HuH-7 (cell line): ENCODE measurements at places on chromosomes 2 and 18.

GRCh38 chr2:64348386-64349130, 105.4 kb upstream of the LGALSL start:
- no peak for DNase-seq

- DNase-seq = peak; percentile 85
These were observed at the start of gene MGAT4A for GRCh38 chr2:98731041-98731893. MGAT4A (minus strand) TSS chr2:98731132; CDS start chr2:98726332, 4,800 bp downstream.

- DNase-seq = no peak
These were observed 226.3 kb upstream of the SPOPL start for GRCh38 chr2:138275292-138275690.

DNA sequence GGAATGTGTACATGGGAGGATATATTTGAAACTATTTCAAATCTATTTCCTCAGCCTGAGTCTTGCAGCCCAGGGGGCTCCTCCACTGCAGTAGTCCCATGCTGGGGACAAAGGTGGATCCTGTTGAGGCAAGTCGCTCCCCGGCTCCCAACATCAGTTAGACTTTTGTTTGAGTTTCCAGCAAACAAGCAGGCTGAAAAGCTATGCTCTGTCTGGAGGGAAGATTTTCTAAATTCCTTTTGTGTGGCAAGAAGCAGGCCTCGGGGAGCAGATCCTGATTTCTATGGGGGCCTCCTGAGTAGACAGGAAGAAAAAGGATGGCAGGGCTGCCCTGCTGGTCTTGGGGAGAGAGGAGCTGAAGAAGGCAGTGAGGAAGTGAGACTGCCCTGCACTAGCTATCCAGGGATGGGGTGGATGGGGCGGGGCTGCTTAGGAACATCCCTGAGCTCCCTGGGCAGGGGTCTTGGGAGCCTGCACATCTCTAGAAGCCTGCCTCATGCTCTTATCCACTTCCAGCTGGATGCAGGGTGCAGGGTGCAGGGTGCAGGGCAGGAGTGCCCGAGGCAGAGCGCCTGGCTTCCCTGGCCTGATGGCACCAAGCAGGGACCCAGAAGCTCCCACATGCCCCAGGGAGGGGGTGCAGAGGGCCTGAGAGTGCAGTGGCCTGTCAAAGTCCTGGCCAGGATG, 6.0 kb upstream of the CIB4 start:
- DNase-seq = no peak

- no peak for DNase-seq
These were observed 62.7 kb downstream of the HPCAL1 start for GRCh38 chr2:10365412-10365811.

DNA sequence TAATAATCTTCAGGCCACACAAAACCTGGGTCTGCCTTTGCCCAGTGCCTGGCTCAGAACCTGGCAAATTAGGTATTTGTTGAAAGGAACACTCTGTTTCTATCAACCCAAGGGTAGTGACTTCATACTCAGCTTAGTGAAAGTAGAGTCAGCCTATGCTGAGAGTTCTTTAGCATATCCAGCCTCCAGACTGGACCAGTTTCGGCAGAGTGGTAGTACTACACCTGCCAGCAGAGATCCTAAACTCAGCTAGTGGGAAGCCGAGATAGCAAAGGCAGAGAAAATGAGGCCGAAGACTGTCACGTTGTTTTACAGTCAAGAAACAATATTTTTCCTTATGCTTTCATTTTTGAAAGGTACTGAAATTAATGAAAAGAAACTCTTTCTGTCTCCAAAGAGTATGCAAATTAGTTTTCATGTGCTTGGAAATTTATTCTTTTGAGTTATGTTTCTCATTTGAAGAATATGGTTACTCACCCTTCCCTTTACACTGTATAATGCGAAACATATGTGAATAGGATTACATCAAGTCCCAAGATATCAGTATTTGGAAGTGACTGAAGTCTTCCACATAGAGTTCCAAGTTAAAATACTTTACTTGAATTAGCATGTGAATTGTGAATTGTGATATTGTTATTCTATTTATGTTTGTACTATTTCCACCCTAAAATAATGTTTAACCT, 52.2 kb upstream of the UGP2 start:
- no peak for DNase-seq

DNA sequence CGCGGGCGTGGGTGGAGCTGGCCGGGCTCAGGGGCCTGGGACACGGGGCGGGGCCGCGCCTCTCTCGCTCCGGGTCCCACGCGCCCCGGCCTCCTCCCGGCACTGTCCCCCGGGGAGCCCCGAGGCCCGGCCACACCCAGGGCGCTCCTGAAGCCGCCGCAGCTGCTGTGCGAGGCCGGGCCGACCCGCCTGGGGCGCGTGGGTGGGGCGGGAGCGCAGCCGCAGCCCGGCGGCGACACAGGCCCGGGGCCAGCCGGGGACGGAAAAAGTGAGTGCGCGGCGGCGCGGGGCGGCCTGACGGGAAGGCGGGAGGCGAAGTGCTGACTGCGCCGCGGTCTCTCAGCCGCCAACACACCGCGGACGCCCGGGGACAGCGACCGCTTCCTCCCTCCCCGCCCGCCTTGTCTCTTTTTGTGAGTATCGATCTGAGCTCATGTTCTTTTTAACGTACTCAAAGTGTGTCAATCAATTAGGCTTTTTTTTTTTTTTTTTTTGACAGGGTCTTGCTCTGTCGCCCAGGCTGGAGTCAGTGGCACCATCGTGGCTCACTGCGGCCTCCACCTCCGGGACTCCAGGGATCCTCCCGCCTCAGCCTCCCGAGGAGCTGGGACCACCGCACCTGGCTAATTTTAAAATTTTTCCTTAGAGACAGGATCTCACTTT, 14.5 kb downstream of the PDCD1 start:
- DNase-seq = peak; percentile 55

GRCh38 chr2:19238440-19239060, 119.9 kb downstream of the OSR1 start:
- no peak for DNase-seq

- no peak for DNase-seq
These were observed 220.1 kb upstream of the TMEFF2 start for GRCh38 chr2:192414794-192415193.

- DNase-seq = peak; percentile 64
These were observed 63.0 kb upstream of the TWIST2 start for GRCh38 chr2:238784671-238785527.

DNA sequence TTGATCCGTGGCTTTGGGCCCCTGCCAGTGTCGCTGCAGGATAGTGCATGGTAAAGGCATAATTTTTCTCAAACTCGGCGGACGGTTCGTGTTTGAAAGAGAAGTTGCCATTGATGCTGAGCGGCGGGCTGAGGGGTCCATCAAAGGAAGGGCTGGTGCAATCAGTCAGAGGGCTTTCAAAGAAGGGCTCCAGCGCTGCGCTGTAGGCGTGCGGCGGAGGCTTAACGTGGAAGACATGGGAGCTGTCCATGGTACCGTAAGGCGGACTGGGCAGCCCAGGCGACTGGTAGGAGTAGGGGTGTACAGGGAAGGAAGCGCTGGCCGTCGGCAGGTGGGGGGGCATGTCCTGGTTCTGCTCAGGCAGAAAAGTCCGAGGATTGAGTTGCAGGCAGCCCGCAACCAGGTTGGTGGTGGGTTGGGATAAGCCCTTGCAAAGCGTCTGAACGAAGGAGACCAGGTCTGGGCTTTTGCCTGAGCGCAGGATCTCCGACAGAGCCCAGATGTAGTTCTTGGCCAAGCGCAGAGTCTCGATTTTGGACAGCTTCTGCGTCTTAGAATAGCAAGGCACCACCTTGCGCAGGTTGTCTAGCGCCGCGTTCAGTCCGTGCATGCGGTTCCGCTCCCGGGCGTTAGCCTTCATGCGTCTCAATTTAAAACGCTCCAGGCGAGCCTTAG, 2.3 kb downstream of the NEUROD1 start:
- peak; percentile 75 for DNase-seq

GRCh38 chr2:240300261-240300821, 135.1 kb upstream of the GPC1 start:
- DNase-seq = no peak

GRCh38 chr2:105732955-105733607, 11.6 kb upstream of the NCK2 start:
- no peak for DNase-seq

GRCh38 chr2:29052807-29053206, 21.5 kb downstream of the PCARE start:
- DNase-seq = no peak

DNA sequence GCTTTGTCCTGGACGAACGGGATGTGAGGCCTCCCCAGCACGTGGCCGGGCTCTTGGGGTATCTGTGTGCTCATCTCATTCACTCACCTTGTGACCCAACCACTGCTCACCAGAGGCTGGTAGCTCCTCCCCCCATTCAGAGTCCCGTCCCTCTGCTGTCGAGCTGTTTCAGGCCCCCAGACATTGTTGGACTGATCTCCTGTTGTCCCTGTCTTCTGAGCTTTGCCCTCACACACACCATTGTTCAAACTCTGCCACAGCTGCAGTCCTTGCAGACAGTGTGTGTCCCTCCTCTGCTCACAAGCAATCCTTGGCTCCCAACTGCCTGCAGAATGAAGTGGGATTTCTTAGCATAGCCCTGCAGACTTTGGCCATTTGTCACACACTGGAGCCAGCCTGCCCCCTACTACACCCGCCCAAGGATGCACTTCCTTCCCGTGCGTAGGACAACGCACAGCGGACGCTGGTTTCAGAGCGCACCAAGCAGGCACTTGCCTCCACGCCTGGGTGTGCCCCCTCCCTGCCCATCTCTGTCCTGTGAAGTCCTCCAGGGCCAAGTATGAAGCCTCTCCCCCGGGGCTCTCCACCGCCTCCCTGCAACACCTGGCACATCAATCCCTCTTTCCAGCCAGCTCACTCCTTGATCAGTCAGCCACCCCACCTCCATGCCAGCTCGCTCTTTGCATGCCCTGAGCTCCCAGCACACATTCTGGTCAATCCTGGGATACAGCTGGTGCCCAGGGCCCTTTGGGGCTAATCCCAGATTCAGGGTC, 16.5 kb upstream of the PRLH start:
- DNase-seq = no peak

DNA sequence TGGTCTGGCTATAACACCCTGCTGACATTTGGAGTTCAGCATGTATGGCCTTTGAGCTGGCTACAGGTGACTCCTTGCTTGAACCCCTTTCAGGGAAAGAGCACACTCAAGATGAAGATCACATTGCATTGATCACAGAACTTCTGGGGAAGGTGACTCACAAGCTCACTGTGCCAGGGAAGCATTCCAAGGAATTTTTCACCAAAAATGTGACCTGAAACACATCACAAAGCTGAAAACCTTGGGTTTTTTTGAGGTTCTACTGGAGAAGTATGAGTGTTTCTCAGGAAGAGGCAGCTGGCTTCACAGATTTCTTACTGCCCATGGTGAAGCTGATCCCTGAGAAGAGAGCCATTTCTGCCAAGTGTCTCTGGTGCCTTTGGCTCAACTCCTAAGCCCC, 879.0 kb downstream of the CBLN2 start:
- no peak for DNase-seq

DNA sequence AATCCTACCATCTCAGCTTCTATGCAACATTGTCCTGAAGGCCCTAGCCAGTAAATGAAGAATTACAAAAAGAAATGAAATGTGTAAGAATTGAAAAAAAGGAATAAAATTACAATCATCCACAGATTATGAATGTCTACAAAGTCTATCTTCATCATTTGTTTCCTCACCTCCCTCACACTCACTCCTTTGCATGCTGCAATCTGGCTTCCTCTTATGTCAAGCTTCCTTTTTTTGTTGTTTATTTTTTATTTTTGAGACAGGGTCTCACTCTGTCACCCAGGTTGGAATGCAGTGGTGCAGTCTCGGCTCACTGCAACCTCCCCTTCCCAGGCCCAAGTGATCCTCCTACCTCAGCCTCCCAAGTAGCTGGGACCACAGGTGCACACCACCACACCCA, 129.0 kb downstream of the CABYR start:
- no peak for DNase-seq

- DNase-seq = no peak
These were observed 135.0 kb downstream of the SMAD7 start for GRCh38 chr18:48815581-48816324.

DNA sequence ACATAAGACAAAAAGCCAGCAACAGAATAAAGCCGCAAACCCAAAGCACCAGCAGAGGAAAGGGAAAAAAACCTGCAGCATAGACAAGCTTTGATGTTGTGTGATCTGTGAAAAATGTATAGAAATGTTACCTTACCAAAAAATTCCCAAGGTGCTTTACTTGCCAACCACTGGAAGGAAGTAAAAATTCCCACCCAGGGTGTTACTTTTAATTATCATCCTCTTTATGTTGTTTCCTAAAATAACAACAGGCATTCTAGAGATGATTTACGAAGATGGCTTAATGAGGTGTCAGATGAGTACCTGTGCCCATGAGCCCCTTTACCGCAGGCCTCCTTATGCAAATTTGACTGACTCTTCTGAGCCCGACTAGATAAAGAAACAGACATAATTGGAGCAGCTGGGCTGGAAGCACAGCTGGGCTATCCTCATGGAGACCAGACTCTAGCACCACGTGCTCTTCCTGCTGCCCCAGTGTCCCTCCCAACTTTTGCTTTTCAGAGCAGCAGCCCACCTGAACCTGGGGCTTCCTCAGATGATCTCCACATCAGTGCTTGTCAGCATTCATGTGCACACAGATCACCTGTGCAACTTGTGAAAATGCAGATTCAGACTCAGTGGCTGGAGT, 41.5 kb downstream of the SRSF7 start:
- no peak for DNase-seq

GRCh38 chr2:445896-446295, 158.0 kb upstream of the ALKAL2 start:
- DNase-seq = no peak

DNA sequence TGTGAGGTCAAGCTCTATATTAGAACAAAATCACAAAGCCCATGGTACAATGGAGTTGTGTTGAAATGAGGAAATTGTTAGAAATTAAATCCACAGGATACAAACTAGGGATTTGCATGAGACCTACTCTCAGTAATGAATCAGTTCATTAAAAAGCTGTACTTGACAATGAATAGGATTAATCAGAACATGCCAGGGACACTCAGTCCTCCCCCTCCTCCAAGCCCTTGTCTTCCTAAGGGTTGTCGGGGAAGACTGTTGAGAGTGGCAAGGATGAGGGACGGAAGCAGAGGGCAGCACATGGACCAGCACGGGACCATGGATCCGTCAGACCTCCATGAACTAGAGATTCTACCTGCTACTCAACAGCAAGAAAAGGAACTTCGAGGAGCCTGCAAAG, 39.8 kb downstream of the SPRED2 start:
- no peak for DNase-seq

DNA sequence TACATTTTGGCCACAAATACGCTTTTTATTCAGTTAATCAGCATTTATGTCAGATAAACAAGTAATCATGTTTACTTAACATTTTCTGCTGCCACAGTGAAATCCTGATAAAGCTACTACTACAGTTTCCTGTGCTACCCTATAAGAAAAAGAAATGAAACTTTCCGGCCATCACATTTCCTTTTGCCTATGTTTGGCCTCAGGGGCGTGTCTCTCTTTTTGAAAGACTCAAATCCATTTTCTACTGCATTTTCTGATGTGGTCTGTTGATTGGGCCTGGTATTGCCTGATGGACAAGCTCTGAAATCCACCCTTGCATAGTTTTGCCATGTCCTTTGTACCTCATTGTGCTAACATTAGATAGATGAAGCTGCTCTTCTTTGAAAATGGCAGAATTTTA, 152.6 kb downstream of the AGPS start:
- no peak for DNase-seq
